ENCODE measurements at places on chromosomes 5 and 9.

GRCh38 chr9:89899573-89899972 lies 294.8 kb downstream of the GADD45G start:
- no peak for DNase-seq

GRCh38 chr5:173496129-173496882 lies 120.1 kb downstream of the BOD1 start:
- no peak for DNase-seq

DNA sequence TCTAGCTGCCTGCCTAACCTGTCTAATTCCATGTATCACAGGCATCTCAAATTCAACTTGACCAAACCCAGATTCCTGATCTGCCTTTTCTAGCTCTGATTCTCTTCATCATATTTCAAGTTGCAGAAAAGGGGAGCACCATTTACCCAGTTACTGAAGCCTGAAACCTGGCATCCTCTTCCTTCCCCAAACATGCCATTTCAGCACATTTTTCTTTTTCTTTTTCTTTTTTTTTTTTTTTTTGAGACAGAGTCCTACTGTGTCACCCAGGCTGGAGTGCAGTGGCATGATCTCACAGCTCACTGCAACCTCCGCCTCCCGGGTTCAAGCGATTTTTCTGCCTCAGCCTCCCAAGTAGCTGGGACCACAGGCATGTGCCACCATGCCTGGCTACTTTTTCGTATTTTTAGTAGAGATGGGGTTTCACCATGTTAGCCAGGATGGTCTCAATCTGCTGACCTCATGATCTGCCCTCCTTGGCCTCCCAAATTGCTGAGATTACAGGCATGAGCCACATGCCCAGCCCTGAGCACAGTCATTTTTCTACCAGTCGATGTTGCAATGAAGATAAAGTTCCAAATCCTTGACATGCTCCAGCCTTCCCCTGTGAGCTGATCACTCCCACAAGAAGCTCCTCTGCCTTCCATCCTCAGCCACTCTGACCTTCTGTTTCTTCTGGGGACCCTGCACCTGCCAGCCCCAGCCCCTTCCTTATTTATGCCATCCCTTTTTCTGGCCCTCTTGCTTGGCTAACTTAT lies 32.2 kb downstream of the ACER2 start:
- no peak for DNase-seq

GRCh38 chr9:6686396-6686795 lies 40.9 kb upstream of the GLDC start:
- DNase-seq = peak; percentile 32

GRCh38 chr5:133421394-133421793 lies 190.9 kb downstream of the FSTL4 start:
- DNase-seq = peak; percentile 11

DNA sequence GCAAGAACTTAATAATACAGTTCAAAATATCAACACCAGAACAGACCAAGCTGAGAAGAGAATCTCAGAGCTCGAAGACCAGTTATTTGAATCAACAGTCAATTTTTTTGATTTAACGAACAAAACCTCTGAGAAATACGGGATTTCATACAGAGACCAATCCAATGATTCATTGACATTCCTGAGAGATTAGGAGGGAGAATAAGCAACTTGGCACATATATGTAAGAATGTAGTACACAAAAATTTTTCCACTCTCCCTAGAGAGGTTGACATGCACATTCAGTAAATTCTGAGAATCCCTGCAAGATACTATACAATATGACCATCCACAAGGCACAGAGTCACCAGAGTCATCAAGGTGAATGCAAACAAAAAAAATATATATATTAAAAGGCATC lies 1577.3 kb upstream of the C9orf72 start:
- DNase-seq = no peak

GRCh38 chr9:134852906-134853654 lies 27.5 kb upstream of the FCN2 start:
- no peak for DNase-seq

GRCh38 chr5:73515232-73515631 lies 17.0 kb downstream of the BTF3 start:
- no peak for DNase-seq

DNA sequence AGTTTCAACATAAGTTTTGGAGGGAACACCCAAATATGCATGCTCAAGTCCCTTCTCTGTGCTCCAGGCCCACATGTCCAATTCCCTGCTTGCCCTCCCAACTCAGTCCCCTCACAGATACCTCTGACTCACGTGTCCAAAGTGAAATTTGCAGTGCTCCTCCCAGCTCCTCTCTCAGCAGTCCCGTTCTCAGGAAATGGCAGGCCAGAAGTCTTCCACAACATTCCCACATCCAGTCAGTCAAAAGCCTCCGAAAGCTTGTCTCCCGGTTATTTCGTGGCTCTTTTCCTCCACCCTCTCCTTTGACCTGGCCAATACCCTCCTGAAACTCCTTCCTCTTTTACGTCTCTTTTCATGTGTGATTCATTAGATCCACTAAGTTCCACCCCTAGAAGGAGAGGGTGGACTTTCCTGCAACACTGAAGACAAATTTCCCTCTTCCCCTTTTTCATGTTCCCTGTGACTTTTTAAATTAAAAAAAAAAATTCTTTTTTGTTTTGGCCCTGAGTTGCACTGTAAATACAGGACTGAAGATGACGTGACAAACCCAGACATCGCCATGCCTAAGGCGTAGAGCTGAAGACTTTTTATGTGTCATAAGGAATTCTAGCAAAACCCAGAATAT lies 12.8 kb upstream of the MGAT1 start:
- no peak for DNase-seq

GRCh38 chr5:29089591-29090130 lies 2051.3 kb upstream of the CDH9 start:
- DNase-seq = no peak

- DNase-seq = no peak
Measured at GRCh38 chr5:103217101-103217500, 41.5 kb upstream of the MACIR start.
